ENCODE measurements at places on chromosomes 6 and 20.

DNA sequence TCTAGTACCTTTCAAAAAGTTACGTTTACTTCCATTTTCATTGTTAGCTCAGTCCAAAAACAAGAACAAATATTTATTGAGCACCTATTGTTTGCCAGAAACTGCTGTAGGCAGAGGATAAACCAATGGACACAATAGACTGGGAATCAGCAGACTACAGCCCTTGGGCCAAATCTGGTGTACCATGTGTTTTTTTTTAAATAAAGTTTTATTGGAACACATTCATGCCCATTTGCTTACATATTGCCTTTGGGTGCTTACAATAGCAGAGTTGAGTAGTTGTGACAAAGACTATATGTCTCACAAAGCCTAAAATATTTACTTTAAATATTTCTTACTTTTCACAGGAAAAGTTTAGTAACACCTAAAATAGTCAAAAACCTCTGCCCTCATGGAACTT lies 216.1 kb downstream of the COL9A1 start:
- no peak for DNase-seq

DNA sequence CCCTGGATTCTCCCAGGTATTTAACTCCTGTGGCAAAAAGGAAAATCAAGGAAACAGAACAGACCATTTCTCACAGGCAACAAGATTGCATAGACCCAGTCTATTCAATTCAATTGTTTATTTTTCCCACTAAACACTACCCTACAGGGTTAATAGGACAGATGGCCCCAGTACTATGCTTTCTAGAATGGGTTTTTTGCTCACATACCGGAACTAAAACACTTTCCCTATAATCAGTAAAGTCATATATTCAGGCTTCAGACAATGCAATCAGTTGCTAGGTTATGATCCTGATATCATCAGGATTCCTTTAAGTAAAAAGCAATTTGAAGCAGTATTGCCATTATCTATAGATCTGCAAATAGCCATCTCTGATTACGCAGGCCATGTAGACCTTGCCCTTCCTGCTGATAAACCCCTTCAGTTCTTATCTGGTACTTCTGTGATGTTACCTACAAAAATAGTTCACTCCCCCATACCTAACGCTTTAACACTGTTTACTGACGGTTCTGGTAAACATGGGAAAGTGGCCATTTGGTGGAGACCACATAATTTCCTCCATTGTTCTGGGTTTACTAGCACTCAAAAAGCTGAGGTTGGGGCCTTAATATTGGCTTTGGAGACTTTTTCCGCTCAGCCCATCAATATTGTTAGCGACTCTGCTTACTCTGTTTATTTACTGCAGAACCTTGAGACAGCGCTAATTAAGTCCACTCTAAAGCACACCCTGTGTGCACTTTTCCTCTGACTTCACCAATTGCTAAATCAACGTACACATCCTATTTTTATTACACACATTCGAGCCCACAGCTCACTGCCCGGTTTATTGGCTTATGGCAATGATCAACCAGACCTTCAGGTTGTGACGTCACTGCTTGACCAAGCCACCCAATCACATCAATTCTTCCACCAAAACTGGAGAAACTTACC lies 666.0 kb downstream of the PHF3 start:
- DNase-seq, result no peak

- no peak for DNase-seq
Measured at GRCh38 chr6:89736893-89737292, 82.7 kb downstream of the MDN1 start.

GRCh38 chr6:25010176-25010575 lies 74.4 kb upstream of the RIPOR2 start:
- no peak for DNase-seq

GRCh38 chr20:21575981-21576740 lies 62.3 kb upstream of the NKX2-2 start:
- no peak for DNase-seq

GRCh38 chr20:62010551-62011402 lies 54.9 kb downstream of the TAF4 start:
- DNase-seq, result no peak

DNA sequence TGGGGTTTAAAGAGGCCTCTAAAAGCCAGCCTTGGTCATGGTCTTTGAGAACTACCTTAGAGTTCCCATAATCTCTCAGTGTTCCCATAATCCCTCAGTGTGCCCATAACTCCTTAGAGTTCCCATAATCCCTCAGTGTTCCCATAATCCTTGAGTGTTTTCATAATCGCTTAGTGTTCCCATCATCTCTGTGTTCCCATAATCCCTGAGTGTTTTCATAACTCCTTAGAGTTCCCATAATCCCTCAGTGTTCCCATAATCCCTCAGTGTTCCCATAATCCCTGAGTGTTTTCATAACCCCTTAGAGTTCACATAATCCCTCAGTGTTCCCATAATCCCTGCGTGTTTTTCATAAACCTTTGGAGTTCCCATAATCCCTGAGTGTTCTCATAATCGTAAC lies 199.2 kb downstream of the QKI start:
- no peak for DNase-seq

DNA sequence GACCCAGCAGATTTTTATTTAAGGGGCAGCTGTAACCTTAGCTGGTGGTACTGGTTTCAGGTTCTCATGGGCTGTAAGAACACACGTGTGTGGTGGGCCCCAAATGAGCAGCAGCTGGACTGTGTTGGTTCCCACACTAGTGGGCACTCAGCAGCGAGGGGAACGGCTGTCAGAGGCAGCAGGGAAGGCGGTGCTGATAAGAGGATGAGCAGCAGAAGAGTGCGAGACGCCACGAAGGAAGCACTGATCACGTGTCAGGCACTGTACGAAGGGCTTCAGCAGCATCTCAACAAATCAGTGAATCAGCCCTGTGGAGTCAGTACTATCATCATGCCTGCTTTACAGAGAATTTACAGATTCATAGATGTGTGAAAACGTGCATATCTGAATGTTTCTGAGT lies 41.0 kb upstream of the EMILIN3 start:
- DNase-seq, result no peak
